Fibroblast of villous mesenchyme (primary cell): ENCODE measurements at places on chromosomes 1 and 21.

DNA sequence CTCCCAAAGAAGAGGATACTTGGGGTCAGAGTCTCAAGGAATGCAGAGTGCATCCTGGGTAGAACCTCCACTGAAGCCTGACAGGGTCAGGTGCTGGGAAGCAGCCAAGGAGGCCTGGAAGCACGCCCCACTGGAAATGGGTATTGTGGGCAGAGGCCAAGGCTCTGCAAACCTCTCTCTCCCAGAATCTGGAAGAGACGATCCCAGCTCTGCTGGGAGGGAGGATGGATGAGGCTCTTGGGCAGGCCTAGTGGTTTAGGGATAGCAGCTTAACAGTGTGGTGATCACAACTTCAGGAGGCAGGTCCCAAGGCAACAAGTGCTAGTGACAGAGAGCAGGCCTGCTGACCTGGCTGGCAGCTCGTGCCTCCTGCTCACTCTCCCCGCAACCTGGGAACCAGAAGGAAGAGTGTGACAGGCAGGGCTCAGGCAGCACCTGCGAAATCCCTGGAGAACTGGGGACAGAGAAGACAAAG is 641.0 kb downstream of the PLPP3 start:
- no peak for DNase-seq

DNA sequence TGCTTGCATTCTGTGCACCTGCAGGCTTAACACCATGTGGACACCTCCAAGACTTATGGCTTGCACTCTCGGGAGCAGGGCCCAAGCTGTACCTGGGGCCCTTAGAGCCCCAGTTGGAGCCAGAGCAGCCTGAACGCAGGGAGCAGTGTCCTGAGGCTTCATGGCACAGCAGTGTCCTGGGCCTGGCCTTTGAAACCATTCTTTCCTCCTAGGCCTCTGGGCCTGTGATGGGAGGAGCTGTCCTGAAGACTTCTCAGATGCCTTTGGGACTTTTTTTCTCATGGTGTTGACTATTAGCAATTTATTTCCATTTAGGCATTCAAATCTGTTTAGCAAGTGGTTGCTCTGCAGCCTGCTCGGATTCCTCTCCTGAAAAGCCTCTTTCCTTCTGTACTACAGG is 11.0 kb downstream of the RPTN start:
- no peak for DNase-seq

- DNase-seq = no peak
Observed at GRCh38 chr1:110321846-110322245, 17.3 kb upstream of the RBM15 start.

- no peak for DNase-seq
Observed at GRCh38 chr1:12542138-12542465, 75.9 kb downstream of the DHRS3 start.

DNA sequence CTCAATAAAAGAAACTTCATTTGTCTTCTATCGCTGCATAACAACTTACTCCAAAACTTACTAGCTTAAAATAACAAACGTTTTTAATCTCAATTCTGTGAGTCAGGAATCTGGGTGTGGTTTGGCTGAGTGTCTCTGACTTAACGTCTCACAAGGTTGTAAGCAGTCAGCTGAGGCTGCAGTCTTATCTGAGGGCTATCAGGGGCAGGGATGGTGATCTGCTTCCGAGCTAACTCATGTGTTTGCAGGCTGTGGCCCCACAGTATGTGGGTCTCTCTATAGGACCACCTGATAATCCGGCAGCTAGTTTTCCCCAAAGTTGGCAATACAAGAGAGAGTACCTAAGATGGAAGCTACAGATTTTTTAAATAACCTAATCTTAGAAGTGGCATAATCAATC is 234.2 kb upstream of the FGGY start:
- DNase-seq = peak; percentile 79

DNA sequence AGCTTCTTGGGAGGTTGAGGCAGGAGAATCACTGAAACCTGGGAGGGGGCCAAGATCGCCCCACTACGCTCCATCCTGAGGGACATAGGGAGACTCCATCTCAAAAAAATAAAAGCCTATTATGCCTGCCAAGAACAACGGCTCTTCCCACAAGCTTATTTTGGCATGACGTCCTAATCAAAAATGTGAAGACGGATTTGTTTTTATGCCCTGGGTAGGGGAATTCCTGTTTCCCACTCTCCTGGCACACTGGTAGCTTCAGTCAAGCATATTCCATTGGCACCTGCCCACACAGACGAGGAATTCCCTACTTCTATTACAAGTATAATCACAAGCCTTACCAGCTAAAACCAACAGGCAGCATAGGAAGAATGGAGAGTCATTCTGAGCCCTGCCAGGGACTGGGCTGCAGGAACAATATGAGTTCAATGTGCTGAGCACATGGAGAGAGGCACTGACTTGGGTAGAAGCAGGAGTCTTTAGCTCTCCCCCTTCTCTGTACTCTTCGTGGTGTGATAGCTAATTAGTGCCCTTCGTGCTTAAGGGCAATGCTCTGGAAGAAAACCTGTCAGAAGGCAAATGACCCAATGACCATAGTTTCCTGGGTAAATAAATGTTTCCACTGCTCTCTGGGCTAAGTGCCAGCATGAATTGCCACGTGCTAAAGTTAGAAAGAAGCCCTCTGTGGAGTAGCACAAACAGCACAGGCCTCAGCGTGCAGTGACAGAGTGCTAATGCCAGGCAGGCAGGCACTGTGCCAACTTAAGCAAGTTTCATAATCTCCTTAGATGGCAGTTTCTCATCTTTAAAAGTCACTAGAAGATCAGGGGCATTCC is 16.8 kb downstream of the TNFSF4 start:
- DNase-seq = peak; percentile 78

DNA sequence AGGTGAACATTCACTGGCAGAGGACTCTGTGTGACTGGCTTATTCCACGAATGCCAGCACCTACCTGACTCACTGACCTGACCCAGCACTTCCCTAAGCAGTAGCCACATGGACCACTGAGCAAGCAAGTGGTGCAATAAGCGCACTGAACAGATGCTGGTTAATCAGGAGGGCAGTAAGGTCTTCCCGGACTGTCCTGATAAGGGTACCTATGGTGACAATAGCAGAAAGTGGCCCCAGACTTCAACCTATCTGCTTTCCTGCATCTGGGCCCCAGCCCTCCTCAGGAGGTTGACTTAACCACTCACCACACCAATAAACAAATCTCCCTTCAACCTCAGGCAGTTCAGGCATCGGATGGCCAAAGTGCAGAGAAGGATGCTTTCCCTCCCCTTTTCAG is 65.7 kb downstream of the SETD4 start:
- no peak for DNase-seq

DNA sequence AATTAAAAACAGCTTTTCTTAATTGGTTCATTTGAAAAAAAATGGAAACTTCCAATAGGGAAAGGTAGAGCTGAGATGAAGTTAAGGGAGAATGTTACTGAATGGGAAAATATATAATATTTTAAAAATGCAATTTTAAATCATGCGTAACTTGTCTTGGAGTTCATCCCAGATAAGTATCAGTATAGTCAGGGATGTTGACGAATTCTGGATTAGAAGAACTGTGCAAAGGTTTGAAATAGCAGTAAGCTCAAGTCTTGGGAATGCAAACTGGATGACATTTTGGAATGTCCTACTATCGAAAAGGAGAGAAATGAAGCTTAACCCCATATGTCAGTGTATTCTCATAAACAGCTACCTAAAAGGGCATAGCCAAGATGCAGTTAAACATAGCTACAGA is 4.0 kb upstream of the ST6GALNAC3 start:
- DNase-seq = no peak

DNA sequence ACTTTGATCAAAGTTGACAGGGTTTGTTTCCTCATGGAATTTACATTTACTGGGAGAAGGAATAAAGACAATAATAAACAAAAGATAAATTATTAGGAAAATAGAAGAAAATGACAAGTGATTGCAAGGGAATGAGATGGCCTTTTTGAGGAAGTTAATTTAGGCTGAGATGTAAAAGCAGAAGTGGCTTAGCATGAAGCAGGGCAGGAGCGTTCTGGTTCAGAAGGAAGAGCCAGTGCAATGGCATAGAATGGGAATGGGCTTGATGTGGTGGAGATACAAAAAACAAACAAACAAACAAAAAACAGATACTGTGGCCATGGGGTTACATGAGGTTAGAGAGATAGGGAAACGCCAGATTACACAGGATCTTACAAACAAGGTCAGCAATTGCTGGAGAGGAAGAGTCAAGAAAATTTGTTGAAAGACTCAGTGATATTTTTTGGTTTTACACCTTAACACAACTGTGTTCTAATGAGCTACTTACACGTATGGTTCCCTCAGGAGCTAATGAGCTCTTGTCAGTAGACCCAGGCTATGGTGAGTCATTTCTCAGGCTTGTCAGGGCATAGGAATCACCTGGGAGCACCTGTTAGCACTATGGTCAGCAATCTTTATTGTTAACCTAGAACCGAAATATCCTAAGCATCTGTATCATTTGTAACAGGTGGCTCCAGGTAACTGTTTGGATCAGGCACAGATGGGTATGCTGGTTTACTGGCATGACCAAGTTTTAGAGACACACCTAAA is 8.7 kb upstream of the CADM3 start:
- DNase-seq = no peak

DNA sequence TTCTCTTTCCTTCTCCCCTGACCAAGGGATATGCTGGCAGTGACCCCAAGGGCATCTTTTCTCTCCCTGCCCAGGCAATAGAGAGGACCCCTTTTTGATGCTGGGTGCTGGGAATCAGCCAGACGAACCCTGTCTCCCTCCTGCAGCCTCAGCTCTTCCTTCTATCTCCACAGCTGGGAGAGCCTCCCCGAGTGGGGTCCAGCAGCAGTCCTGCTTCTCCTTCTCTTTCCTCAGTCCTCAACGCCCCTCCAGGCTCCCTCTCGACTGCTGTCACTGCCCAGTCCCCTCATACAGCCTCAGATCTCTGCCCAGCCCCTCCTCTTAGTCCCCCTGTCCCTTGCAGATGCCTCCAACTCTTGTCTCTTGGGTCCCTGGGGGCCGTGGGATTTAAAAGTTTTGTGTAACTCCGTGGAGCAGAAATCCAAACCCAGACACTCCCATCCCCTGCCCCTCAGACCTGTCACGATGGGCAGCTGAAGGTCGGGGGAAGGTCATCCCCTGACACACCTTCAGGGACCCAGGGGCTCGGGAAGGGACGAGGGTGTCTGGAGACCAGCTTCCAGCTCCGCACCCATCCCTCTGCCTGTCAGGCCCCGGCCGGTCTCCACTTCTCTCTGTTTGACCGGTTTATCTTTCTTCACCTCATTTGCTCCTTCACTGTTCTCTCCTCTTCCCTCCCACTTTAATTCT is 5.8 kb upstream of the ETV3L start:
- DNase-seq = no peak
